ENCODE measurements at places on chromosomes 2 and 18. TPM values are rescaled to one million over a fixed set of nuclear protein-coding genes. Genes with fewer than 3 reads are reported as not detected.

Gene RPIA
- 0.29 TPM for total RNA-seq

DNA sequence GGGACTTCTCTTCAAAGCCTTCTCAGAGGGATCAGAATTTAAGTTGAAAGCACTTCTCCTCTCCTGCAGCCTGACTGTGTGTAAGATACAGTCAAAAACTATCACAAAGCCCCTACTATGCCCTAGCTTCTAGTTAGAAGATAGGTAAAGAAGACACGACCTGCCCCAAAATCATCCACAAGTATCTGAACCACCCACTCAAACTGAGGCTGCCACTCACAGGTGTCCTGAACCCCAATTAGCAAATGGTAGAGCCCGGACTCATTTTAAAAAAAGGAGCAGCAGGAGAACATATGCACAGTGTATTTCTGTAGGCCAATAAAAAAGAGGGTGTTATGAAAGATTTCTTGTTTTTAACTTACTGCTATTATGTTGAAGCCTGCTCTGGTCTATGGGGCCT is 74.4 kb downstream of the ANKRD44 start:
- no peak for DNase-seq
- no peaks in the 10 kb centered on the region for H3K27me3 ChIP-seq
- no peak overlapping the region for H3K4me3 ChIP-seq
- H3K4me1 ChIP-seq: no peaks in the 10 kb centered on the region

Gene HS1BP3
- total RNA-seq: 7.1 TPM

GRCh38 chr2:134621939-134622705 is 96.7 kb downstream of the TMEM163 start:
- no peak overlapping the region for H3K27ac ChIP-seq
- no peak overlapping the region for H3K4me3 ChIP-seq
- no peaks in the 10 kb centered on the region for H3K27me3 ChIP-seq
- no peaks in the 10 kb centered on the region for H3K4me1 ChIP-seq
- DNase-seq: no peak

- no peak overlapping the region for H3K27ac ChIP-seq
- H3K4me3 ChIP-seq: no peak overlapping the region
- H3K4me1 ChIP-seq: no peaks in the 10 kb centered on the region
- no peaks in the 10 kb centered on the region for H3K36me3 ChIP-seq
- no peaks in the 10 kb centered on the region for H3K27me3 ChIP-seq
Measured at GRCh38 chr2:142175813-142176338, 45.1 kb upstream of the LRP1B start.

Gene ZNF142
- 11.8 TPM for total RNA-seq

Gene MYCN
- 1.9 TPM for total RNA-seq

Gene TGFBRAP1
- total RNA-seq: 38.7 TPM

GRCh38 chr18:53797998-53798495 is 426.4 kb downstream of the MBD2 start:
- H3K4me1 ChIP-seq: no peaks in the 10 kb centered on the region
- DNase-seq: no peak
- no peaks in the 10 kb centered on the region for H3K27me3 ChIP-seq
- no peak overlapping the region for H3K4me3 ChIP-seq

GRCh38 chr2:200968735-200969134 is 5.3 kb upstream of the ORC2 start:
- H3K27ac ChIP-seq: no peak overlapping the region
- no peaks in the 10 kb centered on the region for H3K36me3 ChIP-seq
- H3K4me1 ChIP-seq: no peaks in the 10 kb centered on the region
- DNase-seq: no peak
- no peak overlapping the region for H3K4me3 ChIP-seq

Gene CROCC2
- 0.79 TPM for total RNA-seq
